ENCODE measurements at places on chromosomes 13 and 19.

- DNase-seq: no peak
Measured at GRCh38 chr13:73904625-73905024, 229.6 kb downstream of the KLF12 start.

DNA sequence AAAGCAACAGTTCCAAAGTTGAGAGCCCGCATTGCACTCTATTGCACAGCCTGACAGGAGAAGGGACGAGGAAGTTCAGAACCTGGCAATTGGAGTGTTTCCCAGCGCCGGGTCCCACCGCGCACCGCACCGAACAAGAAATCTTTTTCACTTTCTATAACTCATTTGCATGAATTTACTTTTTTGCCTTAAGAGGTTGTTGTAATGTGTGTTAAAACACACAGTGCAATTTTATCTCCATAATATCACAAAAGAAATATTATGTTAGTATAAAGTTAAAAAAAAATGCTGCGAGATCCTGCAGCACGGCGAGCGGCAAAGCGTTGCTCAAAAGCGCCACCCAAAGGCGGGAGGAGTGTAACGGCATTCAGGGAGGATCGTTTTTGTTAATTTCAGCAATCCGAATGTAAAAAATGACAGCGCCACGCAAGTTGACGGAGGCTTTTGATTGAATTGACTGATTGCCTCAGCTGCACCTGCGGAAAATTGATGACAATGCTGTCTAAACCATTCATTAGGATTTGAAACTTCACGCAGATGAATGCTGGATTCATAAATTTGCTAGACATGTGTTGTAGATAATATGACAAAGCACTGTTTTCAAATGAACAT is 303.6 kb upstream of the ZNF507 start:
- DNase-seq: peak; percentile 59

- no peak for DNase-seq
Measured at GRCh38 chr13:110327051-110327721, 20.1 kb downstream of the COL4A2 start.

- no peak for DNase-seq
Measured at GRCh38 chr13:101727118-101727517, 274.6 kb downstream of the ITGBL1 start.

DNA sequence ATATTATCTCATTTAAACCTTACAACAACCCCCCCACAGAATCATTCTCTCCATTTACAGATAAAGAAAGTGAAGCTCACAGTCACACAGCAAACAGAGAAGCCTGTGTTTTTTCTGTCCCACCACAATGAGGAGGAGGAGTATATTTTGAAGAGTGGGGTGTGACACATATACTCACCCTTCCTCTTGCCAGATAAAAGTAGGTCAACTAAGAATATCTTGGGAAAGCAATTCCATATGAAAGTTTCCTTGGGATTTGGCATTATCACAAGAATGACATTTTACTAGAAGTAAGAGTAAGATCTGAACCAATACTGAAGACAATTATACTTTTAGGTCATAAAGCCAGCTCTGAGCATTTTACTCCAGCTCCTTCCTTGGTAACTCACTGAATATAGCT is 287.5 kb upstream of the HTR2A start:
- DNase-seq: no peak

DNA sequence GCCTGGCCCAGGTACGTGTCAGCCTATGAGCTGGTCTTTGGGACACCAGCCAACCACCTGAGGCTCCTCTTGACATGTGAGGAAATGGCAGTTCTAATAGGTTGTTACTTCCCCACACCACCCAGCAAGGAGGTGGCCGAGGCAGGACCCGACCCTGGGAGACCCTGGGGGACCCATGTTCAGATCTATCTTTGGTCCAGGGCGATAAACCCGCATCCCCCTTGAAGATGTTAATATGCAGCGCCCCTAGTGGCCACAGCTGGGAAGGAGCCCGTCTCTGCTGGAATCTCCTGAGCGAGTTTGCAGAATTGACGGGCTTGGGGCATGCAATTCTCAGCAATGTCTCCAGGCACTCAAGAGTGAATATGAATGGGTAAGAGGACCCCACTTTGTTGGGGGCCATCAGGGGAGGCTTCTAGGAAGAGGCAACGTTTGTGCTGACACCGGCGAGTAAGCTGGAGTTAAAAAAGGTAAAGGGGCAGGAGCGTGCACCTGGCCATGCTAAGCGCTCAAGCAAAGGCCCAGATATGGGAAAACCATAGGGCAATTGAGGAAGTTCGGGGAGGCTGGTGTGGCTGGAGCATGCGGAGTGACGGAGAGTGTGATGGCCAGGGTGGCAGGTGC is 1.5 kb upstream of the MYO1F start:
- peak; percentile 33 for DNase-seq

GRCh38 chr13:70812481-70812880 is 704.2 kb upstream of the KLHL1 start:
- DNase-seq: no peak

GRCh38 chr13:20129076-20129475 is 31.8 kb downstream of the GJA3 start:
- no peak for DNase-seq

All from H1 (cell line).